ENCODE measurements at places on chromosomes 5 and 9.

GRCh38 chr5:17810734-17811133, 176.5 kb downstream of the TAF11L14 start:
- H3K36me3 ChIP-seq: no peaks in the 10 kb centered on the region
- DNase-seq: no peak
- no peak overlapping the region for H3K4me3 ChIP-seq

GRCh38 chr5:178440181-178440580, 150.0 kb downstream of the COL23A1 start:
- peaks cover 10% of the 10 kb centered on the region for H3K4me1 ChIP-seq
- no peak overlapping the region for H3K4me3 ChIP-seq
- H3K36me3 ChIP-seq: no peaks in the 10 kb centered on the region
- DNase-seq: no peak

DNA sequence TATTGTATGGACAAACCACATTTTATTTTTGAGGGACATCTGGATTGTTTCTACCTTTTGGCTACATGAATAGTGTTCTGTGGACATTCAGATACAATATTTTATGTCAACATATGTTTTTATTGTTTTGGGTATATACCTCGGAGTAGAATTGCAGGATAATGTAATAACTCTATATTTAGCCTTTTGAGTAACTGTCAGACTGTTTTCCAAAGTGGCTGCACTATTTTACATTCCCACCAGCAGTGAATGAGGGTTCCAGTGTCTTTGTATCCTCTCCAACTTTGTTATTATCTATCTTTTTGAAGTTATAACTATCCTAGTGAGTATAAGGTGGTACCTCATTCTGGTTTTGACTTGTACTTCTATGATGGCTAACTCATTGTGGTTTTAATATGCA, 11.0 kb downstream of the NDUFS4 start:
- no peak overlapping the region for H3K4me3 ChIP-seq
- no peak overlapping the region for H3K27ac ChIP-seq
- no peaks in the 10 kb centered on the region for H3K4me1 ChIP-seq
- H3K36me3 ChIP-seq: no peaks in the 10 kb centered on the region
- H3K27me3 ChIP-seq: no peaks in the 10 kb centered on the region

DNA sequence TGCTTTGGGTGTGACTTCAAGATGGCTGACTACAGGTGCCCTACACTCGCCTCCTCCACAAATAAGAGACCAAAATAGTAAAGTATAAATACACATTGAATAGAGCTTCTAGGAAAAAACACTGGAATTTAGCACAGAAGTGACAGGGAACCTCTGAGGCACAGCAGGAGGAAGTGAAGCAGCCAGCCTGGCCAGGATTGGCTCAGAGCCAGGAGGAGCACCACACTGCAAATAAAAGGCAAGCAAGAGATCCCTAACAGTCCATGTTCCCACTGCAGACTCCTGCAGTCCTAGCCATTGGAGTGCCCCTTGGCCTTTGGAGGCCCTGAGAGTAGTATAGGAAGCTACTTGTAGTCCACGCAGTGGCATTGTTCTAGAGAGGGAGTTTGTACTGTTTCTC, 186.7 kb upstream of the TLX3 start:
- H3K36me3 ChIP-seq: no peaks in the 10 kb centered on the region
- H3K4me3 ChIP-seq: no peak overlapping the region
- H3K27ac ChIP-seq: no peak overlapping the region
- DNase-seq: no peak

- H3K4me1 ChIP-seq: no peaks in the 10 kb centered on the region
- H3K27ac ChIP-seq: no peak overlapping the region
- no peaks in the 10 kb centered on the region for H3K27me3 ChIP-seq
- H3K36me3 ChIP-seq: no peaks in the 10 kb centered on the region
These were observed 12.8 kb upstream of the CAMK4 start for GRCh38 chr5:111211341-111211740.

GRCh38 chr5:81140943-81141342, 92.2 kb upstream of the CKMT2 start:
- DNase-seq: no peak
- H3K4me1 ChIP-seq: no peaks in the 10 kb centered on the region
- H3K27me3 ChIP-seq: no peaks in the 10 kb centered on the region
- no peaks in the 10 kb centered on the region for H3K36me3 ChIP-seq
- no peak overlapping the region for H3K27ac ChIP-seq

DNA sequence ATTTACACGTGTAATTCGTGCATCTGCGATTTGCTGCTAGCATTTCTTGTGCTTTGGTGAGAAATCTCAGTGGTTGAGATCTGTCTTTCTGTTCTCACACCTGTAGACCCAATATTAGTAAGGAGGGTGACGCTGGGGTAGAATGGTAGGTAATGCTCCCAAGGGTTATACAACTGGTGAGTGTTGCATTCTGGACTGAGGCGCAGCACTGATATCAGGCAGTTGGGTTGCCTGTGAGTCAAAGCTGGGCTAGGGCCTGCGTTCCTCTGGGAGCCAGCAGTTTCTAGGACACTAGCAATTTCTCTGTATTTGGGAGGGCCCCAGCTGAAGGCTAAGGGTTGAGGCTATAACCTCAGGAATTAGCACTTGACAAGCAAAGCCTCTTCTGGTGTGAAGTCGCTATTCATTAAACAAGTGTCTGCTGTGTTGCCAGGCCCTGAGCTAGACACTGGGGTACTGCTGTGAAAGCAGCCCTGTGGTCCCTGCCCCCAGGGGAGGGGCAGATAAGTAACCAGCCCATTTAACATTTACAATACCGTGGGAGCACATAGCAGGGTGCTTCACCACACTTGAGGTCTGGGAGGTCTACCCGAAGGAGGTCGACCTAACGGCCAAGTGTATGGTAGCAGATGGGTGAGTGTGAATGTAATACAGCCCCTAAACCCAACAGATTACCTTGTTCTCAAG, 28.7 kb downstream of the LARP1 start:
- no peak overlapping the region for H3K4me3 ChIP-seq
- H3K36me3 ChIP-seq: no peaks in the 10 kb centered on the region
- H3K4me1 ChIP-seq: peaks cover 72% of the 10 kb centered on the region
- H3K27me3 ChIP-seq: no peaks in the 10 kb centered on the region

DNA sequence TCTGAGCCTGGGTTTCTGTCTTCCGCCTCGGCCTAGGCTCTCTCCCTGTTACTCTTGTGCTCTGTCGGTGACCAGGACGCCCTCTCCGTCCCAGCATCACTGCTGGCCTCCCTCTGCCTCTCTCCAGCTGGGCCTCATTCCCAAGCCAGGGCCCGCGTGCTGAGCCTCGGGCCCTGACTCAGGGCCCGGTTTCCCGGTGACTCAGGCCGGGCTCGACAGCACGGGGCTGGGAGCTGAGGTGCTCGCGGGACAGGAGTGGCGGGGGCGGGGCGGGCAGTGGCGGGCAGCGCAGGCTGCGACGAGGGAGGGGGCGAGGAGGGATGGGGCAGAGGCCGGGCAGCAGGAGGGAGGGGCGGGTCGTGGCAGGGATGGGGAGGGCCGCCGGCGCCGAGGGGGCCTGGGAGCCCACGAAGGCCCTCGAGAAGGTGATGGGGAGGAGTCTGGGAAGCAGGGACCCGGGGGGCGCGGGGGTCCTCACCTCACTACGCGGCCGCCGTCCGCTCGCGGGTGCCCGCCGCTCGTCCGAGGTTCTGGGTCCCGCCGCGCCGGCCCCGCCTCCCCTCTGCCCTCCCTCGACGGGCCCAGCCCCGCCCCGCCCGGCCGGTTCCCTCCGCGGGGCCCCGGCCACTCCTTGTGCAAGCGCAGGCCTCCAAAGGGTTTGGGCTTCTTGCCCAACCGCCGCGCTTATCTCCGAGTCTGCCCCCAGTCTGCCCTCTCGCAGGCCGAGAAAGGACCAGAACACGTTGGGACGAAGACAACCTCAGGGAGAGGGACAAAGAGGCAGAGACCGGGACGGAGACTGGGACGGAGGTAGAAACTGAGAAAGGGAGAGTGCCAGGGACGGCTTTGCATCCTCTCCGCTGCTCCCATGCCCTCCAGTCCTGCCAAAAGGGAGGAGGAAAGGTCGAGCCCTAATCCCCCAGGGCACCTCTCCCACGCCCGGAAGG, at the start of gene ARAP3:
Gene ARAP3 (minus strand): TSS at position 536 of the 947 bp plus-strand sequence. CDS start 1,744 bp downstream, outside the sequence.
- peaks cover 18% of the 10 kb centered on the region for H3K4me1 ChIP-seq
- H3K27ac ChIP-seq: peak within 1 kb of the TSS; percentile 63
- DNase-seq: peak; percentile 85
- no peaks in the 10 kb centered on the region for H3K27me3 ChIP-seq
- H3K4me3 ChIP-seq: no peak within 1 kb of the TSS

DNA sequence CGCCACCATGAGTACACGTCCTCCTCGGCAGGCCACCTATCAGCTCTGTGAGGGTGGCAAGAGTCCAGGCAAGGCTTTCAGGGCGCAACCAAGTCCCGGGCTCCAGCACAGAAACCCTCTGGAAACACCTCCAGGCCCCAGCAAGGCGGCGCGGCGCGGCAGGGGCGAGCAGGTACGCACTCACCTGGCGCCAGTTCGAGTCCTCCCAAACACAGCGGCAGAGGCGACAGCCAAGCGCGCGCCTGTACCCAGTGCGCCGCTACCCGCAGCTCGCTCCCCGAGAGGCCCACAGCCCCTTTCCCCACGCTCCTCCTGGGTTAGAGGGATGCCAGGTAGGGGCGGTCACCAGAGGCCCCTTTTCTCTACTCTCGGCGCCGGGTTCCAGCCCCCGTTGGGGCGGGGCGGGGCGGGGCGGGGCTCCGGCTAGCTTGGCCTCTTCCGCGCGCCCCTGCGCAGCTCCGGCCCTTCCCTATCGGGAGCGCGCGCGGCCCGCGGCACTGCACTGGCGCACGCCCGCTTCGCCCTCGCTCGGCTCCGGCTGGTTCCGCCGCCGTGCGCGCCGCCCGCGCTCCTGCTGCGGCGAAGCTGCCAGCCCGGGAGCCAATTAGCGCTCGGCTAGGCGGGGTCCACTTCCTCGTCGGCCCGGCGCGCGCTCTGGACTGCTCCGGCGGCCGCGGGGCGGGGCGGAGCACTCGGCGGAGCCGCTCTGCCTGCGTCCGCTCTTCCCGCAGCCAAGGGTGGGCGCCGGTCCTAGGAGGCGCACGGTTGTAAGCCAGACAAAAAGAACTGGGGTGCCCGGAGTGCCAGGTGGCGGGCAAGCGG, at the start of the genes NMRK1 and OSTF1:
Gene NMRK1 (minus strand): TSS at position 332 of the 822 bp plus-strand sequence. CDS start 5,040 bp downstream, outside the sequence.
Gene OSTF1 (plus strand): TSS at position 691 of the 822 bp plus-strand sequence. CDS start 179 bp downstream, outside the sequence.
- peak within 1 kb of the TSS; percentile 99 for H3K27ac ChIP-seq
- DNase-seq: peak; percentile 97
- H3K4me3 ChIP-seq: peak within 1 kb of the TSS; percentile 95
- peaks cover 35% of the 10 kb centered on the region for H3K4me1 ChIP-seq

GRCh38 chr9:4144869-4145268, 155.0 kb downstream of the GLIS3 start:
- no peak overlapping the region for H3K27ac ChIP-seq
- no peak for DNase-seq
- no peaks in the 10 kb centered on the region for H3K36me3 ChIP-seq

DNA sequence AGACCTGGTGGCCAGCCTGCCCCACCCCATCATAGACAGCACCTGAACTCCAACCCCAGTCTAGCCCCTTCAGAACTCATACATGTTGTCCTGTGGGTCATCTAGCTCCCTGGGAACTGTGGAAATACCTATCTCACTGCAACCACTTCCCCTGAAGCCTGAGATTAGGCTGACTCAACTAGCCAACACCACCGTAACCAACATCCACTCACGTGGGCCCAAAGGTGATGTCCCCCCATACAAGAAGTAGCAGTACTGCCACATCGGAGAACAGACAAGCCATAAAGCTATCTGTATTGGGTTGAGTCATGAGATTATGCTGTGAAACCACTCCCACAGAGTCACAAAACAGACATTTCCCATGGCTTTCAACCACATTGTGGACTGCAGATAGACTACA, 46.6 kb downstream of the OSMR start:
- H3K27me3 ChIP-seq: no peaks in the 10 kb centered on the region
- H3K36me3 ChIP-seq: no peaks in the 10 kb centered on the region
- no peak for DNase-seq
- H3K4me3 ChIP-seq: no peak overlapping the region
- H3K4me1 ChIP-seq: no peaks in the 10 kb centered on the region
- H3K27ac ChIP-seq: no peak overlapping the region

GRCh38 chr5:61332851-61333320, 828 bp downstream of the ZSWIM6 start:
- H3K4me3 ChIP-seq: peak overlapping the region; percentile 93
- no peaks in the 10 kb centered on the region for H3K36me3 ChIP-seq
- H3K27me3 ChIP-seq: no peaks in the 10 kb centered on the region
- peak; percentile 54 for DNase-seq

Data from thyroid gland (tissue), 4 donors.